ENCODE measurements at places on chromosomes 5 and 9. TPM values are rescaled to one million over a fixed set of nuclear protein-coding genes. Genes with fewer than 3 reads are reported as not detected.

SMIM33 gene
- not detected for total RNA-seq

INSL6 gene
- total RNA-seq = not detected

GPR150 gene
- not detected for total RNA-seq

MZB1 gene
- 0.22 TPM for total RNA-seq

HTR4 gene
- not detected for total RNA-seq

GMCL2 gene
- not detected for total RNA-seq

RASGEF1C gene
- 0.29 TPM for total RNA-seq

DNA sequence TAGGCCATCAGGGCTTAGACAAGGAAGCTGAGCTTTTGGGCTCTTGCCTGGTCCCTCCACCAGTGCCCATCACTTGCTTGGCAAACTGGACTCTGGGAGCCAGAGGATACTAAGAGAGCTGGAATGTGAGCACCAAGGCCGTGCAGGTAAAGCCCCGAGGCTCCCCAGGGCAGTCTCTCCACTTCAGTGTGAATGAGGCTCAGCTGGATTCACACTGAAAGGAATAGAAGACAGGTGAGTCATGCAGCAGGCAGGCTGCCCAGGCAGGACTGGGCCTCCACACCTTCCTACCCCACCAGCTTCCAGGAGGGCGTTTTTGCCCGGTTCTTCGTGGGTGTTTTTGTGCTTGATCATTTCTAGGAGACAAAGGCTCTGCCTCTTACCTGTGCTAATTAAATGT, 7.3 kb upstream of the CTSV start:
- peaks cover 36% of the 10 kb centered on the region for H3K4me1 ChIP-seq
- peak overlapping the region; percentile 34 for H3K4me3 ChIP-seq
- peak; percentile 97 for DNase-seq

- DNase-seq = peak; percentile 15
- H3K27me3 ChIP-seq = no peaks in the 10 kb centered on the region
- H3K4me3 ChIP-seq = no peak overlapping the region
- no peaks in the 10 kb centered on the region for H3K36me3 ChIP-seq
- peak overlapping the region; percentile 59 for H3K27ac ChIP-seq
Observed at GRCh38 chr5:64865662-64866061, 96.9 kb downstream of the CWC27 start.

DNA sequence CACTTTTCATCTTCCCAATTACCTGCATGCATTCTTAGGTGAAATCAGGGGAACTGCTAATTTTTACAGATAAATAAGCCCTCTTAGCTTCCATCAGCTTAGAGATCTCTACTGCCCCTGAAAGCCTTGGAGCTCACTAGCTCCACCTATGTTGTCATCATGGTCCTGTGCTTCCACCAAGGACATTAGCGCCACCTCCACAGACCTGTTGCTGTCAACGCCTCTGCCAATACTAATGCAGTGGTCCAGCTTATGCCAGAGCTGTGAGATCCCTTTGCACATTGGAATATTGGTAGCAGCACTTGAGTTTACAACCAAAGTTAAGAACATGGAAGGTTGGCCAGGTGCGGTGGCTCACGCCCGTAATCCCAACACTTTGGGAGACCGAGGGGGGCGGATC, 7.7 kb upstream of the SHISAL2B start:
- no peak for DNase-seq
- no peaks in the 10 kb centered on the region for H3K4me1 ChIP-seq
- H3K27ac ChIP-seq = no peak overlapping the region

DNA sequence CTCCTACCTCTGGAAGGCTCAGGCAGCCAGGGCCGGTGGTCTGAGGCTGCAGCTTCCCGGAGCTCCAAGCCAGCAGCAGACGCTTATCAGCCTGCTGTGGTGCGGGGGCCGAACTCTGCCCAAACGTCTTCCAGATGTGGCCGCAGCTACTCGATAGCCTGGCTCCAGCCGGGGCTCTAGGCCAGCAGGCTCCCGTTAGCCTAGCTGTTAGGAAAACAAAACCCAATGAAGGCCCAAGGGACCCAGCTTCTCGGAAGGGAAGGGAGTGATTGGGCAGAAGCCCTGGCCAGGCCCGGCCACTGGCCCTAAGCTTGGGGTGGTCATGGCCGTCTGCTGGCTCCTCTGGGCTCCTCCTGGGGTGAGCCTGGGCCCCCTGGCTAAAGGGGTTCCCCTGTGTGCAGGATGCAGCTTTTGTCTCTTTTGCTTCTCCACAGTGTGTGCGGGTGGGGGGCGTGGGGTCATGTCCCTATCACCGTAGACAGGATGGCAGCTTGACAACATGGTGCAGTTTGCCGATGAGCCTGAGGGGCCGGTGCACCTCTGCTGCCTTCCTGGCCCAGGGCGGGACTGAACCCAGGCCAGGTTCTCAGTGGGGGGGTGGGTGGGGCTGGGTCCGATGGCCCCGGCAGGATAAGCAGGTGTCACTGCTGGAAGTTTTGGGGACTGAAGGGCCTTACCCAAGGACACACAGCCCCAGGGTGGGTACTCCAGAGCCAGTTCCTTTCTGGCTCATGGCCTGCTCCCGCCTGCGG, 18.7 kb downstream of the MYMK start:
- no peak for DNase-seq
- no peak overlapping the region for H3K4me3 ChIP-seq
- no peak overlapping the region for H3K27ac ChIP-seq
- peaks cover 22% of the 10 kb centered on the region for H3K4me1 ChIP-seq

- no peaks in the 10 kb centered on the region for H3K4me1 ChIP-seq
- DNase-seq = no peak
- H3K27ac ChIP-seq = no peak overlapping the region
- H3K36me3 ChIP-seq = no peaks in the 10 kb centered on the region
- no peak overlapping the region for H3K4me3 ChIP-seq
Observed at GRCh38 chr5:50653946-50654345, 12.5 kb upstream of the PARP8 start.

- H3K27me3 ChIP-seq = no peaks in the 10 kb centered on the region
- no peak overlapping the region for H3K27ac ChIP-seq
- no peaks in the 10 kb centered on the region for H3K36me3 ChIP-seq
Observed at GRCh38 chr5:61496446-61496845, 164.4 kb downstream of the ZSWIM6 start.

- no peak for DNase-seq
- H3K36me3 ChIP-seq = no peaks in the 10 kb centered on the region
- H3K4me1 ChIP-seq = no peaks in the 10 kb centered on the region
- no peak overlapping the region for H3K27ac ChIP-seq
- H3K27me3 ChIP-seq = peaks cover 30% of the 10 kb centered on the region
Observed at GRCh38 chr9:126563556-126563955, 50.2 kb upstream of the LMX1B start.

DNA sequence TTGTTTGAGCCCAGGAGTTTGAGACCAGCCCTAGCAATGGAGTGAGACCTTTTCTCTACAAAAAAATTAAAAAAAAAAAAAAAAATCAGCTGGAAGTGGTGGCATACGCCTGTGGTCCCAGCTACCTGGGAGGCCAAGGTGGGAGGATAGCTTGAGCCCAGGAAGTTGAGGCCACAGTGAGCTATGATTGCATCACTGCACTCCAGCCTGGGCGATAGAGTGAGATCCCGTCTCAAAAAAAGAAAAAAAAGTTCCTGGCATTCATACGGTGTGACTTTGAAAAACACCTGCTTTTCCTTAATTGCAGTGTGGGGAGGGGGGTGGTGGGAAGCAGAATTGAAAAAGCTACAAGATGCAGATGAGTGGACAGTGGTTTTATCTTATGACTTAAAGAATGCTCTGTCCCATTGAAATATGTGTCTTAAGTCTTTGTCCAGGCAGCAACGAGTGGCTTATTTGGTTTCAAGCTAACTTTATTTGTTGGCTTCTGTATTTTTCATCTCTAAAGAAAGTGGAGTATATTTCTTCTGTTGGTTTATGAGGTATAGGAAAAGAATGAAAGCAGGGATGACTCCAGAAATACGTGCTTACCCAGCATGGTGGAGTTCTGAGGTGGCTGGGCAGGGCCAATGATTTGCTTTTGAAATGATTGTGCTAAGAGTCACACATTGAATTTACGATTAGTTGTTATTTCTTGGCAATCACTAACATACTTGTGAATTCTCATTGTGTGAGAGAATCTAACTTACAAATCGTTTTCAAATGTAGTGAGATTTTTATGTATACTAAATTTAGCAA, 27.8 kb downstream of the ROPN1L start:
- no peak overlapping the region for H3K4me3 ChIP-seq
- no peaks in the 10 kb centered on the region for H3K27me3 ChIP-seq
- peaks cover 25% of the 10 kb centered on the region for H3K4me1 ChIP-seq
- H3K27ac ChIP-seq = no peak overlapping the region

DNA sequence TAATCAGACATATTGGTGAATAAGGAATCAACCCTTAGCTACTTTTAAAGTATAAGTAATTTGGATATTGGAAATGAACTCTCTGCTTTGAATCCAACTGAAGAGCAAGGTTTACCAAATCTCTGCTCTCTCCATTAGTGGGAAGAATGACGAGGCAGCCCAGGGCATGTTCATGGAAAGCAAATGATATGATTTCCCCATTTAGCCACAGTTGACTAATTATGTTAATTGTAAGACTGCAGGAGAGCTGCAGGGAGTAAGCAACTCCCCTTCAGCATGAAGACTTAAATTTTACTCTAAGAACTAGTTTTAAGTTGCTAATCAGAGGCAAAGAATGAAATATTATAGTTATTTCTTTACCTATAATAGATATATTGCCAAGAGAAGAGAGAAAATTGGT, 194.3 kb upstream of the CD180 start:
- H3K4me1 ChIP-seq = no peaks in the 10 kb centered on the region
- no peak overlapping the region for H3K27ac ChIP-seq
- no peak for DNase-seq
- no peaks in the 10 kb centered on the region for H3K36me3 ChIP-seq

- H3K27me3 ChIP-seq = no peaks in the 10 kb centered on the region
- no peak overlapping the region for H3K27ac ChIP-seq
- H3K36me3 ChIP-seq = no peaks in the 10 kb centered on the region
- no peak for DNase-seq
- no peak overlapping the region for H3K4me3 ChIP-seq
Observed at GRCh38 chr5:61674378-61674777, 342.3 kb downstream of the ZSWIM6 start.

DNA sequence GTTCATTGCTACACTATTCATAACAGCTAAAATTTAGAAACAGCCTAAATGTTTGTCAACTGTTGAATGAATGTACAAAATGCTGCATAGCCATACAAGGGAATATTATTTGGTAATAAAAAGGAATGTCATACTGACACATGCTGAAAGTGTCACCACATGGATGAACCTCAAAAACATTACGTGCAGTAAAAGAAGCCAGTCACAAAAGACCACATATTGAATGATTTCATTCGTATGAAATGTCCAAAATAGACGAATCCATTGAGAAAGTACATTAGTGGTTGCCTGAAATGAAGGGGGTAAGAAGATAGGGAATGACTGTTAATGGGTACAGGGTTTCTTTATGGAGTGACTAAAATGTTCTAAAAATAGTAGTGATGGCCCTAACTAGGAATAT, 11.6 kb upstream of the ECM2 start:
- H3K27ac ChIP-seq = no peak overlapping the region
- H3K4me3 ChIP-seq = no peak overlapping the region
- no peaks in the 10 kb centered on the region for H3K4me1 ChIP-seq
- no peaks in the 10 kb centered on the region for H3K27me3 ChIP-seq
- DNase-seq = no peak

DNA sequence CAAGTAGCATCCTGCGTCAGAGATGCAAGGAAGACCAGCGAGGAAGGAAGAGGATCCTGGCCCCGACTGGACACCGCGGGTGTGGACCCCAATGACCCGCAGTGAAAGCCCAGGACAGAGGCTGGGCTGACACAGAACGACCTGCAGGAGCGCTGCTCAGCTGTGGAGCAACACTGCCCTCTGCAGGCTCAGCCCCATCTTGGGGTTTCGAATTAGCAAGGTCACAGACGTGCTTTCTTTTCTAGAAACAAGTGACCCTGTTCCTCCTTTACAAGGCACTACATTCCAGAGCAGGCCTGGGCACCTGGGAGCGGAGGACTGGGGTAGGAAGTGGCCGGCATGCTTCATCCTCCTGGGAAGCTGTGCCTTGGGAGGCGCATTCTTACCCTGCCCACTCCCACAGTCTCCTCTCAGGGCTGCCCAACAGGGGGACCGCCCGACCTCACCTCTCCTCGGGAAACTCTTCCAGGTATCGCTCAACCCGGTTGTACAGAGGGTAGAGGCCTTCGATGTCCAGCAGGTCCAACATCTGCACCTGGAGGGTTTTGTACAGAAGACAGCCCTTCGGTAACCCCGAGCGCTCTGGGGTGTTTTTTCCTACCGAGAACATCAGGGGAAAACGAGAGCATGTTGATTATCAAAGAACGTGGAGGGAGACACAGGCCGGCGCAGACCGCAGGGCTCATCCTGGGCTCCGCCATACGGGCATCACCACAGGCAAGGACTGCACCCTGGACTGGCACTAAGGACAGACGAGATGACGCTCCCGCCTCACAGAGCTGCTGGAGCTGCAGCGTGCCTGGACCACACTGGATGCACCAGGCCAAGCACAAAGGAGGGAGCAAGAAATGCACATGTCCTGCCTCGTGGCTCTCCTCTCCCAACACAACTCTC, 35.0 kb downstream of the IPPK start:
- H3K4me1 ChIP-seq = no peaks in the 10 kb centered on the region
- no peak overlapping the region for H3K4me3 ChIP-seq
- peak; percentile 66 for DNase-seq
- no peaks in the 10 kb centered on the region for H3K27me3 ChIP-seq

DNA sequence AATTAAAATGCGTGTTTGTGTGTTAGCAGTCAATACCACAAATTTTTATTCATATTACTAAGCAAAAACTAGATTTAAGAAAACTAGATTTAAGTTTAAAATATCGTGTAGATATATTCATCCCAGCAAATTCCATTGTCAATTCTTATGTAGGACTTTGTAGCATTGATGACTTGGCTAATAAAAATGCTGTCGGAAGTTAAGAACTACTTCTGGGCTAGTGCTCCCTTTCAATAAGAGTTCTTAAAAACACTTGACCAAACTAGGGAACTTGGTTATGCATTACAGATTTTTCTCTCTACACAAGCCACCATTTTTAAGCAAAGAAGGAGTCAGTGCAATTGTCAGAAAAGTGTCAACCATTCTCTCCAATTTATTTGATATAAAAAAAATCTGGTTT, 68.7 kb upstream of the RAD23B start:
- no peaks in the 10 kb centered on the region for H3K36me3 ChIP-seq
- DNase-seq = no peak
- H3K4me3 ChIP-seq = no peak overlapping the region

DNA sequence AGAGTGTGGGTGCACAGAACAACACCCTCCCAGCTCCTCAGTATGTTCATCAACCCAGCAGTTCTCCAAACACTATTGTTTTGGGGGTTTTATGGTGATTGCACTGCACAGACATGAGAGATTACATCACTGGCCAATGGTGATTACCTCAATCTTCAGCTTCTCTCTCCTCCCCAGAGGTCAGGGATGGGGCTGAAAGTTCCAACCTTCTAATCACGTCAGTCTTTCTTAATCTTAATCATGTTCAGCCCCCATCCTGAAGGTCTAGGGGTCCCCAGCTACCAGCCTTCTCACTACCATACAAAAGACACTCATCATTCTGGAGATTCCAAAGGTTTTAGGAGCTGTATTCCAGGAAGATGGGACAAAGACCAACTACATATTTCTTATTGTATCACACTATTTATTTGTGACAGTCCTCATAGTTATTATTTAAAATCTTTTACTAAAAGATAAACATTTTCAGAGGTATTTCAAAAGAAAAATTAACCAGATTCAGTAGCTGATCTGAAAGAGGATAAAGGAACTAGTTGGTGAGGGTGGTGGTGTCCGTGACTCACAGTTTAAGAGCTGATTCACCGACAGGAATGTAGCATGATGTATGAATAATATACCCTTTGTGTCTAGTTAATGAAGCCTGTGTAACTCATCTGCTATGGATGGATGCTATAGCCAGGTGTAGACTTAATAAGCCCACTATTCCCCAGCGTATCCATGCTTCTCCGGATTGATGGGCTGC, 35.6 kb downstream of the RASEF start:
- H3K4me1 ChIP-seq = peaks cover 36% of the 10 kb centered on the region
- no peaks in the 10 kb centered on the region for H3K27me3 ChIP-seq
- no peaks in the 10 kb centered on the region for H3K36me3 ChIP-seq
- DNase-seq = peak; percentile 85
- H3K27ac ChIP-seq = peak overlapping the region; percentile 94
